Islet precursor cell (in vitro differentiated cells): ENCODE measurements at places on chromosomes 2 and 18.

- no peak for DNase-seq
Measured at GRCh38 chr2:96427169-96427568, 78.0 kb downstream of the NEURL3 start.

DNA sequence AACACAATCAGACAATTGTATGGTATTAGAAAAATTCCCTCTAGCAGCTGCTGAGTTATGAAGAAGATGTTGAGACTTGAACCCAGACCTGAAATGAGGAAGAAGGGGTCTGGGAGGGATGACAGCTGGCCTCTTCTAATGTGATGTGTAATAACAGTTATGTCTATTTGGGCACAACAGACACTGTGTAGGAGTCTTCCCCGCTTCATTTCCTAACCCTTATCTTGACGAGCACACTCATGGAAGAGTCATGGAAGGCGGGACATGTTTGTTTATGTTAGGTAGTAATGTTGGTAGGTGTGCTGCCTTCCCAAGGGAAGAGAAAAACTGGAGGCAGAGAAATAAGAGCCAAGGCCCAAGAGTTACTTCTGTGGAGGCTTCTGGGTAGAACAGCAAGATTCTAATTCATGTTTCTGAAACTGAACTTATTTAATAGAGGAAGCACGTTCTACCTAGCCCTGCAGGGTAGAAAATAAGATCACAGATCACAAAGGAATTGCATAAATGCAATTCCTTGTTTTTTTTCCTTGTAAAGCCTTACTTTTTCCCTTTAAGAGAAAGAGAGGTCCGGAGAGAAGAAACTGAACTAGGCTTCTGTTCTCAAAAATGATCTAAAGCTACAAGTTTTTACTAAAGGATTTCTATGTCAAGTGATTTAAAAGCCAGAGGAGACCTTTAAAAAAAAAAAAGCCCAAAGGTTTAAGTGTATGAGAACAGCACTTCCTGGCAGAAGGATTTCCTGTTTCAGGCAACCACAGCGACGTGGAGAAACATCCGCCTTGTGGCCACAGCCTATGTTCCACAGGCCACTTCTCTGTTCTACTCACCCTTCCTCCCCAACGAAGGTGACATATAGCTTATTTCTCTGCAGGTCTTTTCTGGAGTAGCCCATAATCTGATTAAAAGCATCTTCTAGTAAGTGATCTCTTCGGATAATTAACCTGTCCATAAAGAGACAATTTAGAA is 68.5 kb upstream of the STK17B start:
- DNase-seq: no peak

DNA sequence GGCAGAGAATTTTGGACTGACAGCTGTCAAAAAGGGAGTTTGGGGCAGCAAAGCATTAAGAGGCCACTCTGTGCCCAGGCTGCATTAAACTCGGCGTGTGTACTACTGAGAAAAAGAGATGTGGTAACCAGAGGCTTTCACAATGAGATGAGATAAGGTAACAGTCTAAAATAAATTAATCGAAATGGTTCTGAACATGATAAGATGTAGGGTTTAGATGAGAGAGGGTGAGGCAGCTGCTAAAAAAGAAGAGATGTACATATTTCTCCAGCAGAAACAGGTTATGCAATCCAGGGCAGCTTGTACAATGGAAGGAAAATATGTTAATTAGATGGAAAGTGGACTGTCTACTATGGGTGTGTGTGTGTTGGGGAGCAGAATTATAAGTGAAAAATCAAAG is 39.2 kb upstream of the ACTR3 start:
- no peak for DNase-seq

DNA sequence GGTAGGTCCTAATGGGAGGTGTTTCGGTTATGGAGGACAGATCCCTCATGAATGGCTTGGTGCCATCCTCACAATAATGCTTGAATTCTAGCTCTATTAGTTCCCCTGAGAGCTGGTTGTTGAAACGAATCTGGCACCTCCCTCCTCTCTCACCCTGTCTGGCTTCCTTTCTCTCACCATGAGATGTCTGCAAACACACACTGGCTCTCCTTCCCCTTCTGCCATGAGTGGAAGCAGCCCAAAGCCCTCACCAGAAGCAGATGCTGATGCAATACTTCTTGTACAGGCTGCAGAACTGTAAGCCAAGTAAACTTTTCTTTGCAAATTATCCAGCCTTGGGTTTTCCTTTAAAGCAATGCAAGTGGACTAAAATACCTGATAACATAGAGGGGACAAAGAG is 86.6 kb downstream of the RND3 start:
- no peak for DNase-seq

DNA sequence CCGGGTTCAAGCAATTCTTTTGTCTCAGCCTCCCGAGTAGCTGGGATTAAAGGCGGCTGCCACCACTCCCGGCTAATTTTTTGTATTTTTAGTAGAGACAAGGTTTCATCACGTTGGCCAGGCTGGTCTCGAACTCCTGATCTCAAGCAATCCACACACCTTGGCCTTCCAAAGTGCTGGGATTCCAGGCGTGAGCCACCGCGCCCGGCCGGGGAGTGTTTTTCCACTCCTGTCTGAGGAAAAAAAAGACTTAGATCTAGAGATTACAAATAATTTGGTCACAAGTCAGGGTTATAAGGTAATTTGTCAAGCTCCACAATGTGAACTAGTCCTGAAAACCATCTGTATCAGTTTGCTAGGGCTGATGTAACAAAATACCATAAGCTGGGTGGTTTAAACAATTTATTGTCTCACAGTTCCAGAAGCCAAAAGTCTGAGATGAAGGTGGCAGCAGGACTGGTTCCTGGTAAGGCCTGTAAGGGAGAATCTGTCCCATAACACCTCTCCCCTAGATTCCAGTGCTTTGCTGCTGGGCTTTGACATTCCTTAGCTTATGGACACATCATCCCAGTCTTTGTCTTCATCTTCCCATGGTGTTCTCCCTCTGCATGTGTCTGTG is 40.7 kb upstream of the SP3 start:
- peak; percentile 77 for DNase-seq

GRCh38 chr2:117470311-117471095 is 344.0 kb upstream of the DDX18 start:
- DNase-seq: peak; percentile 65

DNA sequence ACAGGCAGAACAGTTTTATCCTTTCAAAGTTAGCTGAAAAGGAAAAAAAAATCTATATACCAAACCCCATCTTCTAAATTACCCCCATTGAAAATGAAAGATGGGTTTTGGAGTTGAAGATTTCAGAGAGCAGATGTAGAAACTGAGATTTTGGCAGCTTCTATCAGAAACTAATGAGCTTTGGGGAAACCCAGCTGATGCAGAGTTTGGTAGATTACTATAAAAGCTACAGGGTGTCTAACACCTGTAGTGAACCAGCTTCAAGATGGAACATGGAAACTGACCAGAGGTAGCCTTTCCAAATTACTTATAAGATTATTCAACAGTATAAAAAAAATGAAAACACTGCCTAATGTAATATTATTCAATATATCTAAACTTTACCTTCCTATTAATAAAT is 583.1 kb downstream of the XIRP2 start:
- DNase-seq: no peak

DNA sequence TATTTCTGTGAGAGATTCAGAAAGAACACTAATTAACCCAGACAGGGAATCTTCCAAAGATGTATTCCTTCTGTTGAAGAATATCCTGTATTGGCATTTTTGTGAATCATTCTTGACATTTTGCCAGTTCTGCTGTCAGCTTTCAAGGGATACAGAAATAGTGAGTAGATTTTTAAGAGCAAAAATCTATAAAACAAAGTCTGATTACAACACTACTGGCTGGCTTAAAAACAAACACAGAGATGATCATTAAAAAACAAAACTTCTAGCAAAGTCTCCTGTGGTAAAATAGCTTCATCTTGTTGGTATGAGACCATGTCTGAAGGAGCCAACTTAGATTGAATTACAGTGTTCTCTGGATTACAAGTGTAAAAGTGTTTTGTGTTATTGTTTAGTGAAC is 866.3 kb upstream of the KLHL29 start:
- no peak for DNase-seq

DNA sequence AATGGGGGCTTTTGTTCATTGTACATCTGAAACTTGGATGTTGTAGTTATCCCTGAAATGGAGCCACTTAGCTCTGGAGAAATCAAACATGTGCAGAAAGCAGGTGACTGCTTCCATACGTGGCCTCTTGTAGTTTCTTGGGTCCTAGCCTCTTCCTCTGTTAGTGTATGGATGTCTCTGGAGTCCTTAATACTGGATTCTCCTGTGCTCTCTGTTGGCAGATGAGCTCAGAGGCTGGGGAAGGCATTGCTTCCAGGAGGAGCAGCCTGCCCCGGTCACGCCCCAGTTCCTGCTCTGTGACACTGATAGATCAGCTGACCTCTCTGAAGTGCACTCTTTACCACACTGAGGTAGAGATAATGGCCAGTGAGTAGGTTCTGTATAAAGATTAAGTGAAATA is 176.2 kb downstream of the LDLRAD4 start:
- no peak for DNase-seq

DNA sequence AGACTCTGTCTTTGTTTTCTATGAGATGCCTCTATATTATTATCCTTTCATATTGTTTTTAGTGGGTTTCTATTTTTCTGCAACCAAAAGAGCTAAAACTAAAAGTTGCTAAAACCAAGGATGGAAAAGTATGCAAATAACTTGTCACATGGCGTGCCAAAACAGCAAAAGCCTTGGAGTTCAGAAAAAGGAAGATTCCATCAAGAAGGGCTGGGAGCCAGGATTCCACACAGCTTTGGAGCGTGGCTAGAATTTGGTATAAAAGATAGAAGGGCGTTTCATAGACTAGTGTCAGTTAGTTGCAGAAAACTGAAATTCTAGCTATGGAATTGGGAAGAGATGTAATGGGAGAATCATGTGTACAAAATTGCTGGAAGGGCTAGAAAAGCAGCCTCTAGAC is 4.1 kb downstream of the SCYGR1 start:
- DNase-seq: no peak

GRCh38 chr18:8987241-8987640 is 115.3 kb upstream of the NDUFV2 start:
- no peak for DNase-seq

DNA sequence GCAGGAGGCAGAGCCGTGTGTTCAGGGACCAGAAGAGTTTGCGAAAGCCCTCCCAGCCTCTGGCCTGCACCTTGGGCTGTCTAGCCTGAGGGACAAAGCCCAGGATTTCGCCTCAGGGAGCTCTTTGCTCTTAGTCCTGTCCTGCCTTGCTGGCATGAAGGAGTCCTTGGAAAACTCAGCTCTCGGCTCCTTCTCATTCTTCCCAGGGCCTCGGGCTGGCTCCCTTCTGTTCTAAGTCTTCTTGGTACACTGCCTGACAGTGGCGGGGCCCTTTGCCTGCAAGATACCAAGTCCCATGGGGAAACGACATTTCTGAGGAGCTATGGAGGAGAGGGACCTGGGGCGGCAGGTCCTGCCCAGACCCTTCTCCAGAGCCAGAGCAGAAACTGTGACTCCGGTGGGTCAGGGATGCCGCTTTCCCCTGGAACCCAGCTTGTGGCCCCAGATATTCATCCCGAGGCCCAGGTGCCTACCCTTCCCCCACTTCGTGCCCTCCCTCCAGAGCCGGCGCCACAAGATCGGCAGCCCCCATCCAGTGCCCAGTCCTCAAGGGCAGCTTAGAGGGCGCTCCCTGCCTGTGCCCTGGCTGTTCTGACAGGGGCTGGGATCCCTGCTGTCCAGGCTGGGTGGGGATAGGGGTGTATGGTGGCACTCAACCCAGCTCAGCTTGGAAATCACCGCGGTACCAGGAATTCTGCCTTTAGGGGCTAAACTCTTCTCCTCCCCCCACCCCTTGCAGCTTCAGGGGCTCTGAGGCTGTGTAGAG is 5.5 kb upstream of the CYP26B1 start:
- DNase-seq: peak; percentile 54

GRCh38 chr2:231399853-231400680 is 4.6 kb downstream of the B3GNT7 start:
- DNase-seq: peak; percentile 66

GRCh38 chr2:29810956-29811355 is 110.4 kb downstream of the ALK start:
- DNase-seq: peak; percentile 30

DNA sequence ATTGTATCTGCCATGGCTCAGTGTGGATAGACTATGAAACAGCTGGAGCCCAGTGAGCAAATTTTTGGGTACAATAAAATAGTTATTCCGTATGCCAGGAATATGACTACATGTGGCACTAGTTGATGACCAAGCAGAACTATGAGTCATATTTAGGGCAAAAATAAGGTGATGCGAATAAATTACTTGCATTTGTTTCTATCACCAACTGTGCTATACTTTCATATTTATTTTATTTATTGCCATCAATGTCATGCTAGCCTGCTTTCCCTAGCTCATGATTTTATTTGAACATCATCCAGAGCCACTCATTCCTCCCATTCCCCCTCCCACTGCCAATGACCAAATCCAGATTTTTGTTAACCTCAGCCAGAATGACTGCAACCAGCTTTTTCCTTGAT is 13.3 kb upstream of the FAP start:
- DNase-seq: no peak

GRCh38 chr2:47521666-47522285 is 118.8 kb downstream of the MSH2 start:
- DNase-seq: no peak

GRCh38 chr2:240921311-240921994 is 15.3 kb downstream of the CROCC2 start:
- DNase-seq: peak; percentile 23

- DNase-seq: peak; percentile 89
Measured at GRCh38 chr18:48230467-48231113, 178.6 kb downstream of the ZBTB7C start.

DNA sequence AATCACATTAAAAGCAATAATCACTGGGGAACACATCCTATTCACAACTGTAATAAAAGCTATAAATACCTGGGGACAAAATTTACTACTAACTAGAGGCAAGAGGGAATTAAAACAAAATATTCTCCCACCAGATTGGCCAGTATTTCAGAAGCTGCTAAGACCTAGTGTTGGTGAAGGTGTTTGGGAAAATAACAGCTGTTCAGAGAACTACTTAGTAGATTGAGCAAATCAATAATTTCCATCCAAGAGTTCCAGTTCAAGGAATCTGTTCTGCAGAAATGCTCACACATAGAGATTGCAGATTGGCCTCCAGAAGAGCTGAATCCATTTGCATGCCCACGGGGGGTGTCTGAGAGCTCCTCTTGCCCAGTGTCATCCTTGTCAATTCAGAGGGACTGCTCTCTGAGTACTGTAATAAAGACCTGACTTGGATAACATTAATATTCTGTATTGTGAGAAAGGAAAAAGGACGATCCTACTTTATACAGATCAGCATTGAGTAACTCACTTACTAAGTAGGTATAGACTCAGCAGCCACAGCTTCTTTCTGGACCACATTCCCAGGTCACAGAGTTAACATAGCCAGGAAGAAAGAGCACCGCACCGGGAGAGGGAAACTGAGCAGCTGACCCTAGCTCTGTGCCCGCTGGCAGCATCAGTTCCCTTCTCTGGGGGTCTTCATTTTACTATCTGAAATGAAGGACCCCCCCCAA is 5.6 kb downstream of the TUBB6 start:
- no peak for DNase-seq
